Upper lobe of right lung (tissue), 1 donor: ENCODE measurements at places on chromosomes 3 and 15. TPM values are rescaled to one million over a fixed set of nuclear protein-coding genes. Genes with fewer than 3 reads are reported as not detected.

The DTX3L gene
- total RNA-seq, result 67.5 TPM

The ZMYND10 gene
- total RNA-seq, result 2.8 TPM

The SLC22A13 gene
- total RNA-seq, result 0.41 TPM

The TGM5 gene
- not detected for total RNA-seq

The EXD1 gene
- total RNA-seq, result not detected

The PLD1 gene
- 25.4 TPM for total RNA-seq

The SLC15A2 gene
- total RNA-seq, result 63.6 TPM

The BCHE gene
- 6.8 TPM for total RNA-seq

The PLA2G4E gene
- 1.5 TPM for total RNA-seq

DNA sequence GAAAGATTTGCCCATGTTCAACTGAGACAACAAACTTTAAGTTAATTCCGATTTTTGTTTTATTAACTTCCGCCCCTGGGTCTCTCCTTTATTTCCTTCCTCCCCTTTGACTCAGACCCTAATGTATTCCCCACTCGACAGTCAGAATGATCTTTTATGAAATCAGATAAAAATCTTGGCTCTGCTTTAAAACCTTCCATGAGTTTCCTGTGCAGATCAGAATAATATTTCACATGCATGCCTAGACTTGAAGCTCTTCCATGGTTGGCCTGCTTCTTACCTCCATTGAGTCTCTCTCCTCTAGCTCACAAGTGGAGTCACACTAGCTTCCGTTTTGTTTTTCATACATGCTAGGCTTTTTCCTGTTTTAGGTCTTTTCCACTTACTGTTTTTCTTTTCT lies 116.8 kb upstream of the SPATA16 start:
- no peak for DNase-seq
- H3K27ac ChIP-seq, result no peak overlapping the region
- no peaks in the 10 kb centered on the region for H3K4me1 ChIP-seq
- no peaks in the 10 kb centered on the region for H3K27me3 ChIP-seq

GRCh38 chr3:3664935-3665334 lies 134.3 kb upstream of the LRRN1 start:
- no peak overlapping the region for H3K4me3 ChIP-seq
- H3K27ac ChIP-seq, result no peak overlapping the region
- DNase-seq, result no peak
- H3K4me1 ChIP-seq, result no peaks in the 10 kb centered on the region

- no peak for DNase-seq
- H3K4me1 ChIP-seq, result peaks cover 23% of the 10 kb centered on the region
- H3K4me3 ChIP-seq, result no peak overlapping the region
- no peaks in the 10 kb centered on the region for H3K27me3 ChIP-seq
- H3K36me3 ChIP-seq, result no peaks in the 10 kb centered on the region
Measured at GRCh38 chr15:45184562-45185041, 3.2 kb downstream of the SHF start.

GRCh38 chr3:49134471-49135265 lies 1.8 kb upstream of the LAMB2 start:
- no peak overlapping the region for H3K4me3 ChIP-seq
- H3K27ac ChIP-seq, result no peak overlapping the region
- peaks cover 13% of the 10 kb centered on the region for H3K36me3 ChIP-seq
- DNase-seq, result no peak
- no peaks in the 10 kb centered on the region for H3K27me3 ChIP-seq

DNA sequence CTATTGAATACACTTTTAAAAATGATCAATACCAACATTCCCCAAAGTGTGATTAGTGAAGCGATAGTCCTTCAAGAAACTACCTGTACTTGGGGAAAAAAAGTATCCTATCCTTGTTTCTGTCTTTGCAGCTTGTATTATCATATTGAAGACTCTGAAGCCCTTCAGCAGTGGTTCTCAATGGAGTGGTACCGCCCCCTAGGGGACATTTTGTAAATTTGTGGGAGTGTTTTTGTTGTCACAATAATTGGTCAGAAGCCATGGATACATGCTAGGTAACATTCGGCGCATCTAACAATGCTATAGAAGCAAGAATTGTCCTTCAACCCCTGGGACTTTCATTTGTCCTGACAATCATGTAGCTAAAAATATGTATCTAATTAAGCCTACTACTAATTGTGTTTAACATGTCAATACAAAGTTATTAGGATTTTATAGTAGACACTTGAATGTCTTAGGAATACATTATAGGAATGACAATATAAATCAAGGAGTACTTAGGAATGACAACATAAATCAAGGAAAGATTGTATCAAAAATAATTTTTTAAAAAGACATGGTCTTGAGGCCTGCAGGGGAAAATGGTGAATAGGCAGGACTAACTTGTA lies 53.7 kb downstream of the NMD3 start:
- H3K36me3 ChIP-seq, result no peaks in the 10 kb centered on the region
- no peaks in the 10 kb centered on the region for H3K4me1 ChIP-seq

- no peak overlapping the region for H3K27ac ChIP-seq
- no peak for DNase-seq
Measured at GRCh38 chr15:33375236-33375635, 64.5 kb downstream of the RYR3 start.

DNA sequence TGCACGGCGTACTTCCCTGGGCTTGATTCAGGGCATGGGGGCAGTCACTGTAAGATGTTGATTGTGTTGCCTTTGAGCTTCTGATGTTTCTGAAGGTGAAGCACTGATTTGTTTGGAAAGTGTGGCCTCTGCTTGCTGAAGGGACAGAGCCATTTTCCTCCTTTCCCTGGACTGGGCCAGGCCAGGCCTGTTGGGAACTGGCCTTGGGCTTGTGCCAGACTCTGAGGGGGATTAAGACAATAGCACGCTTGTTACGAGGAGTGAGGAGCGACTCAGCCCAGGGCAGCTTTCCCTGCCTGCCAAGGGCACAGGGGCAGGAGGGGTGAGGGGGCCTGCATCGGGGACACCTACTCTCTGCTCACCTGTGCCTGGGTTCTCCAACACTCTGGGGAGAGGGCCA lies 42.9 kb downstream of the LINGO1 start:
- no peak overlapping the region for H3K27ac ChIP-seq
- H3K36me3 ChIP-seq, result no peaks in the 10 kb centered on the region
- no peaks in the 10 kb centered on the region for H3K27me3 ChIP-seq
- DNase-seq, result no peak

DNA sequence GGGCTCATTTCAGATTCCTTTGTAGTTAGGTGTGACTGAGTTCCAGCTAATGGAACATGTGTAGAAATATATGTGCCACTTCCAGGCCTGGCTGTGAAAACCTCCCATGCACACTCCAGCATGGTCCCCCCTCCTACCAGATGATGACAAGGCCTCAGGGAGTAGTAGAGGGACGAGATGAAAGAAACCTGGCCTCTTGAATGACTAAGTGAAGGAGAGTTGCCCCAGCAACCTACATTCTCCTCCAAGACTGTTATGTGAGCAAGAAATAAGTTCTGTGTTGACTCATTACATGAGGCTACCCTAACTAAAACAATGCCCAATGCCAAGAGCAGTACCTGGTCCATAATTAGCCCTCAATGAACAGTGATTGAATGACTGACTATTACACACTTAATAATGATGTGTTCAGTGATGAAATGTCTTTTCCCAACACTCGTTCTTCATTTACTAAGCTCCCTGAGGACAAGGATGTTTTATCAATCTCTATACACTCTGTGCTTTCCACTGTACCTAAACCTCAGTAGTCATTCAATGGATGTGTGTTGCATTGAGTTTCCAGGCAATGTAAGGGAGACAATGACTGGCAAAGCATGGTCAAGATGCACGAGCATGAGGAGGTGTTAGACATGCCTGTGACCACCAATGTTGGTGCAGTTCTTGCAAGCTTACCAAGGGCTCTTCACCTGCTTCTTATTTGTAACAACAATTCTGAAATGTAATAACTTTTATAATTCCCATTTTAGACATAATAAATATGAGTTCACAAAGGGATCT lies 62.0 kb upstream of the BCL6 start:
- no peak overlapping the region for H3K4me3 ChIP-seq
- H3K27me3 ChIP-seq, result no peaks in the 10 kb centered on the region
- no peaks in the 10 kb centered on the region for H3K4me1 ChIP-seq
- H3K27ac ChIP-seq, result no peak overlapping the region

- no peak overlapping the region for H3K4me3 ChIP-seq
- H3K27me3 ChIP-seq, result no peaks in the 10 kb centered on the region
- no peak for DNase-seq
- no peaks in the 10 kb centered on the region for H3K4me1 ChIP-seq
- no peaks in the 10 kb centered on the region for H3K36me3 ChIP-seq
Measured at GRCh38 chr3:140441006-140441405, 236.9 kb upstream of the TRIM42 start.

DNA sequence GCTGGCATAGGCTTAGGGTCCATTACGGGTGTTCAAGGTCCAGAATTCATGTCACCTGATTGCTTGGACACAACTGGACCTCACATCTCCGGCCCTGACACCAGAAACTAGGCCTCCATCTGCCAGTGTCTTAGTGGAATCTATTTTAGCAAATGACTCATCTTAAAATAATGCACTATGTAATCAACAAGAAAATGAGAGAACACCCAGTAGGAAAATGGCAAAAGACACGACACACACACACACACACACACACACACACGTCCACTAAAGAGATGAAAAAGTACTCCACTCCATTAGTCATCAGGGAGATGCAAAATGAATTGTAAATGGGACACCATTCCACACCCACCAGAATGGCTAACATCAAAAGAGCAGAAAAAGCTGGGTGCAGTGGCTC lies 11.2 kb downstream of the APBA2 start:
- H3K27ac ChIP-seq, result no peak overlapping the region
- no peaks in the 10 kb centered on the region for H3K36me3 ChIP-seq
- H3K4me1 ChIP-seq, result no peaks in the 10 kb centered on the region
- no peak for DNase-seq
- H3K4me3 ChIP-seq, result no peak overlapping the region

DNA sequence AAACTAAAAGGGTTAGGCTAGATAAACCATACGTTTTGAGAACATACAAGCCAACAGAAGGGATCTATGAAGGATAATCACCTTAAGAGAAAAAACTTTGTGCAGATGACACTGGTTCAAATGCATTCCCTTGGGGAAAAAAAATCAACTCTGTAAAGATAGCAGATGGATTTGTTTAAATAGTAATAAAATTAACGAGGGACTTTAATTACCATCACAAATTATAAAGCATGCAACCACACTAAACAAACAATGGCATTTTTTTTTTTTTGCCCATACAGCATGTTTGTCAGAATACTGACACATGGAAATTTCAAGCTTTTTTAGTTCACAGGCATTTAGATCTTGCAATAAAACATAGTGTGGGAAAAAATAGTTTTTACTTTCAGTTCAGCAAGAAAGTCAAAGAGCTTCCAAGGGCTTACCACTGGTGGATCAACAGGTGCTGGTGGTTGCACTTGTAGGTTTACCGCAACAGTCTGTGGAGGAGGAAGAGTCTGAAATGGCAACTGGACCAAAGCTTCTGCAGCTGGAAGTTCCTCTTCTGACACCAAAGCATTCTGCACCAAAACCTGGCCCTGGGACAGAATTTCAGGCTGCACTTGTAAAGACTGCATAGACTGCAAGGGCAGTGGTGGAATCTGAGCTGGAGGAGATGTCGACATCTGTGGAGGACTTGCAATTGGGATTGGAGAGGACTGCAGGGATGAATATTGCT lies 53.1 kb downstream of the PHC3 start:
- H3K4me1 ChIP-seq, result no peaks in the 10 kb centered on the region
- no peak overlapping the region for H3K4me3 ChIP-seq
- peaks cover 43% of the 10 kb centered on the region for H3K36me3 ChIP-seq

DNA sequence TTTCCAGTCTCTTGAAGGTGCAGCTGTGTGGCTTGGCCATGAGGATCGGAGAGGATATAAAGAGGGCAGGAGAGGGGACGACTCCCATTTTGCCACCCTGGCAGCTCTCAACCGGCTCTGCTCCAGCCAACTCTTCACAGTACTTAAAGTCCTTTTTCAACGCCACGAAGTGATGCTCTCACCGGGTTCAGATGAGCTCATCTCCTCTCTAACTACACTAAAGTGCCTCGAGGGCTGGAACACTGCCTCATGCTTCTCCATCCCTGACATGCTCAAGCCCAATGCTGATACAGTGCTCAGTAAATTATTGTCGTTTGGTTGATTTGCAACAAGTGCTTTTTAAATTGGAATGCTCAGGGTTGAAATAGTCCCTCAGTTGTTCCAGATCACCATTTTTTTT lies 97.8 kb downstream of the GTPBP8 start:
- H3K27me3 ChIP-seq, result no peaks in the 10 kb centered on the region
- no peak for DNase-seq
- no peak overlapping the region for H3K27ac ChIP-seq
- H3K4me3 ChIP-seq, result no peak overlapping the region
- no peaks in the 10 kb centered on the region for H3K4me1 ChIP-seq
- no peaks in the 10 kb centered on the region for H3K36me3 ChIP-seq

- peak overlapping the region; percentile 12 for H3K4me3 ChIP-seq
- H3K27ac ChIP-seq, result no peak overlapping the region
- peaks cover 4% of the 10 kb centered on the region for H3K27me3 ChIP-seq
- H3K36me3 ChIP-seq, result no peaks in the 10 kb centered on the region
Measured at GRCh38 chr3:190319660-190320059, 2.6 kb downstream of the CLDN1 start.

GRCh38 chr3:4906107-4906621 lies 73.1 kb upstream of the BHLHE40 start:
- no peaks in the 10 kb centered on the region for H3K27me3 ChIP-seq
- no peaks in the 10 kb centered on the region for H3K4me1 ChIP-seq
- DNase-seq, result no peak
- no peak overlapping the region for H3K4me3 ChIP-seq
- H3K27ac ChIP-seq, result no peak overlapping the region
- no peaks in the 10 kb centered on the region for H3K36me3 ChIP-seq

- H3K4me3 ChIP-seq, result no peak overlapping the region
- H3K27ac ChIP-seq, result no peak overlapping the region
- no peak for DNase-seq
- no peaks in the 10 kb centered on the region for H3K27me3 ChIP-seq
- no peaks in the 10 kb centered on the region for H3K36me3 ChIP-seq
- no peaks in the 10 kb centered on the region for H3K4me1 ChIP-seq
Measured at GRCh38 chr3:172009803-172010202, 29.6 kb upstream of the FNDC3B start.

GRCh38 chr3:156448300-156448699 lies 106.6 kb downstream of the SSR3 start:
- H3K36me3 ChIP-seq, result no peaks in the 10 kb centered on the region
- no peak for DNase-seq
- no peak overlapping the region for H3K27ac ChIP-seq
- H3K4me3 ChIP-seq, result no peak overlapping the region
- H3K27me3 ChIP-seq, result no peaks in the 10 kb centered on the region

DNA sequence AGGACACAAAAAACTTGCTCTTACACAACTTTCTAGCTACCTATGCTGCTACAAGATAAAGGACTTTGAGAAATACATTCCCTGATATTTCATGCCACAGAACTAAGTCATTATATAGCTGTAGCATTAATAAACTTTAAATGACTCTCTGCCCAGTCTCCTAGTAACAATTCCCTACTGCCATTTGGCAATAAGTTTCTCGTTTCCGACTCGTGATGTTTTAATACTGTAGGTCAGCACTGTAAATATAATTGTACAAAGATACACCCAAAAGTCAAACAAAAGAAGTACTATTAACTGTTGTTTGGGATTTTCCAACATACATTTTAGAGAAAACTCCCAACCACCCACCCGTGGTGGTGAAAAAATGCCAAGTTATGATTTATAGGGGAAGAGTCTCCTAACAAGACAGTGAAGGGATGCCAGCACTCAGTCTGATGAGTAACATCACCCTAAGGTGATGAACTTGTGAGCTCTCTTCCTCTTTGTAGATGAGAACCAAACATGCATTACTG lies 132.2 kb downstream of the DUT start:
- no peaks in the 10 kb centered on the region for H3K27me3 ChIP-seq
- H3K27ac ChIP-seq, result no peak overlapping the region
- no peaks in the 10 kb centered on the region for H3K4me1 ChIP-seq
- no peak overlapping the region for H3K4me3 ChIP-seq
- no peak for DNase-seq
- peaks cover 42% of the 10 kb centered on the region for H3K36me3 ChIP-seq

- H3K27me3 ChIP-seq, result no peaks in the 10 kb centered on the region
- no peaks in the 10 kb centered on the region for H3K36me3 ChIP-seq
- H3K4me3 ChIP-seq, result no peak overlapping the region
- H3K27ac ChIP-seq, result no peak overlapping the region
Measured at GRCh38 chr15:52284164-52284563, 11.4 kb downstream of the MYO5C start.
